ENCODE measurements at places on chromosomes 12 and 14.

DNA sequence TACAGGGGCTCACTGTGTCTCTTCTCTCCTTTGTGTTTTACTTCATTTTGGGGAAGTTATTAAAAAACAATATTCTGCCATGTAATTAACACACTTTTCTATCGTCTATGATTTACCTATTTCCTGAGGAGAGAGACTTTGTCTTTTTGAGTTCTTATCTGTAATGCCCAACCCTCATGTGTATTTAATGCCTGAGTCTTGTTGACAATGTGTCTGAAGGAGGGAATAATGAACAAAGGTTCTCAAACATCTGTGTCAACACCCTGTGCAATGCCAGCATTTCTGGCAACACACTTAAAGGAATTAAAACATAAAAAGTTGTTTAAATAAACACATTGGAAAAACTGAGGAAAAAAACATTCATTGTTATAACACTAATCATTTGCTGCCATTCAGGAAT is 147.1 kb downstream of the SLC15A5 start:
- DNase-seq, result no peak

DNA sequence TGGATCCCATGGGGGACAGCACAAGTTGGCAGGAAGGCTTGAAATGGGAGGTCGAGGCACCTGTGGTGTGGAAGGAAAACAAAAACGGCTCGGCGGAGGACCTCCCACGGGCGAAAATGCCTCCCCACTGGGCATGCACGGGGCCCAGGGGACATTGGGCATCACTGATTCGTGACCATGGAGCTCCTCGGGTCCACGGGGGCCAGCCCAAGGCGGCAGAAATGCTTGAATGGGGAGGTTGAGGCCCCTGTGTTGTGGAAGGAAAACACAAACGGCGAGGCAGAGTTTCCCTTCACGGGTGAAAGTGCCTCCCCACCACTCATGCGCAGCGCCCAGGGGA is 376.0 kb downstream of the ALG10 start:
- DNase-seq, result no peak

- no peak for DNase-seq
These were observed 307.4 kb upstream of the DDHD1 start for GRCh38 chr14:53460544-53460943.

DNA sequence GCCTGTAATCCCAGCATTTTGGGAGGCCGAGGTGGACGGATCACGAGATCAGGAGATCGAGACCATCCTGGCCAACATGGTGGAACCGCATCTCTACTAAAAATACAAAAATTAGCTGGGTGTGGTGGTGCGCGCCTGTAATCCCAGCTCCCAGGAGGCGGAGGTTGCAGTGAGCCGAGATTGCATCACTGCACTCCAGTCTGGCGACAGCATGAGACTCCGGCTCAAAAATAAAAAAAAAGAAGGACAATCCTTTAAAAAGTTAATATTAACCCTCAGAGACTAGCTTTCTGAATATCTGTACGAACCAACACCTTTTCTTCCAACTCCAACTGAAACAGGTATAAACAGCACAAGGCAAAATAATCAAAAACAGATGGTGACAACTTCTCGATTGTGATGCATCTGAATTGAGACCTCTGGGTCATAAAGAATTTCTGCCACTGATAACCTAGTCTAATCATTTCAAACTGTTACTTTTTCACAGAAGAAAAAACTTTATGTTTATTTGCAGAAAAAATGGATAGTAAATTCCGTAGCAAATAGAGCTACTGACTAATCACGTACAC is 27.8 kb downstream of the CLIP1 start:
- no peak for DNase-seq

GRCh38 chr12:6341417-6342139 is at the start of gene TNFRSF1A:
TNFRSF1A (minus strand) TSS chr12:6342076; CDS start chr12:6341814, 262 bp downstream.
- peak; percentile 83 for DNase-seq

DNA sequence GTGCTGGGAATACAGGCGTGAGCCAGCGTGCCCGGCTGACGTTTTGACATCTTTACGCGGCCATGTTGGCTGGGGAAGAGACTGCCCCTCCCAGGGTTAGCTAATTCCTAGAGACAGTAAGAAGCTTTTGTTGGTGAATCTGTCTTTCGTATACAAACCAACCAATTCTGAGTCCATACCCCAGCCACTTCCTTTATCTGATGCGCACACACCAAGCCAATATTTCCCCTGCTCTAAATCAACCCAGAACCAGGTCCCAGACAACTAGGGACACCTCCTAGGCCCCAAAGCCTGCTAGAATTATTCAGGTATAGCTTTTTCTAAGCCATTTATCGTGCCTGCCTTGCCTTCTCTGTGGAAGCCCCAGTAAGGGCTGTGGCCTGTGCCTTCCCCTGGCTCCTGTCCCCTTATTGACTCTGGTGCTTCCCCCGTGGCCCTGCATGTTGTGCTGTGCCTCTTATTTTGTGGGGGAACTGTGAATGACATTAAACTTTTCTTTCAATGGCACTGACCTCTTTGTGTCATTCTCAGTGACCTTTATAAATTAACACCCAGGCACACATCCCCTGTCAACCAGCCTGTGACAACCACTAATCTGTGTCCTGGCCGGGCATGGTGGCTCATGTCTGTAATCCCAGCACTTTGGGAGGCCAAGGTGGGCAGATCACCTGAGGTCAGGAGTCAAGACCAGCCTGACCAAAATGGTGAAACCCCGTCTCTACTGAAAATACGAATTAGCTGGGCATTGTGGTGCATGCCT is 10.7 kb upstream of the EVL start:
- DNase-seq, result peak; percentile 52

DNA sequence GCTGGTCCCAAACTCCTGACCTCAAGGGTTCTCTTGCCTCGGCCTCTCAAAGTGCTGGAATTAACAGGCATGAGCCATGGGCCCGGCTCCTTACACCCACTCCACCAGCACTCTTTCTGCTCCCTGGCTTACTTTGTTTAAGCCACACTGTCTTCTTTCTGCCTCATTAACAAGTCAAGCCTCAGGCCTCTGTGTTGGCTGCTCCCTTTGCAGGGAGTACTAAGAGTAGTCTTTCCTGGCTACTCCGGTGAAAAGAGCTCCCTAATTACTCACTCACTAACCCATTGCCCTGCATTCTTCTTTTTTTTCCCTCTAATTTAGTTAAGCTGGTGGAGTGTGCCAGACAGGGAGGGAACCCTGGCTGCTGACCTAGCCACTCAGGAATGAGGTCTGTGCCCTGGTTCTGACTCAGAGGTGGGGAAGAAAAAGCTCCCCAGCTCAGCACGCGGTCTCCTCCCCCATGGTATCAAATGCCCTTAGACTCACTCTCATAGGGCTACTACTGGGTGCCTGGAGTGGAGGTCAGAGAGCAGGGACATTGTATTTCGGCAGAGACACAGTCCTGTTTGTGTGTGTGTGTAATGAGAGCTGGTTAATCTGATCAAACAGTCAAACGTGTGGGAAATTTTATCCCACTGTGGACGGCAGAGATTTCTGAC is 19.8 kb downstream of the GALNT6 start:
- DNase-seq, result no peak

GRCh38 chr12:26938701-26939062 is 412 bp downstream of the FGFR1OP2 start:
- DNase-seq, result no peak

- DNase-seq, result no peak
These were observed 117.5 kb downstream of the UNC79 start for GRCh38 chr14:93548102-93548843.

- DNase-seq, result peak; percentile 7
These were observed 27.4 kb upstream of the CFL2 start for GRCh38 chr14:34741840-34742239.

GRCh38 chr14:73500360-73500759 is 9.6 kb downstream of the RIOX1 start:
- no peak for DNase-seq

GRCh38 chr12:27608890-27609289 is 84.9 kb downstream of the PPFIBP1 start:
- DNase-seq, result no peak

DNA sequence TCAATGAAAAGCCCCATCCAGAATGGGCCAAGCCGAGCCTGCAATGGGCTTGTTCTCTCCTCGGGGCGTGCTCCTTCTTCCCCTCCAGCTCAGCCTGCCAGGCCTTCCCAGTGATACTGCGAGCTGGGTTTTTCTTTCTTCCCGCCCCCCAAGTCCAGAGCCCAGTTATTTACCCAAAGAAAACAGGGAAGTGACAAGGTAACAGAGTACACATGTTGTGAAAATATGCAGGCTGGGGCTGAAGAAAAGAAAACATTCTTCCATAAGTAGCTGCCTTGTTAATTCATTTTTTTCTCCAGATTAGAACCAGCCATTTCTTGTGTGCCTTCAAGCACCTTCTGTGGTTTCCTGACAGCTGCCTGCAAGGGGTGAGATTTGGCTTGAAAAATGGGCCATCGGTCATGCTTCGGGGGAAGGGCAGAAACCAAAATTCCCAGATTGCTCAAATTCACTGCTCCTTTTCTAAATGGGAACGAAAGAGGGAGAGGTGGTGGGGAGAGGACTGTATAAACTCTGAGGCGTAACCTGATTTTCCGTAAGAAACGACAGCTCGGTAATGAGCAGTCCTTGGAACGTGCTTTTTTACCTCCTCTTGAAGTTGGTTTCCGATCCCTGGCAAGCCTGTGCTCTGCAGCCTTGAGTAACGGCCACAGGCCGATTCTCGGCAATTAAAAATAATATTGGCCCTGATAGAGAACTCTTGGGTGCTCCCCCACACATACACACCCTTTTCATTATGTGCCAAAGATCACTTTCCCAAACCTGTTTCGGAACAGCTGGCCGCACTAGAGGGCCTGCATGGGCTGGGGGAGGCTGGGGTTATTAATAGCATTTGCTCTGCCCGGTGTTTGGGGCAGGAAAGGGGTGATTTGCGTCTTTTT is 229.4 kb downstream of the ZFP36L1 start:
- peak; percentile 42 for DNase-seq

DNA sequence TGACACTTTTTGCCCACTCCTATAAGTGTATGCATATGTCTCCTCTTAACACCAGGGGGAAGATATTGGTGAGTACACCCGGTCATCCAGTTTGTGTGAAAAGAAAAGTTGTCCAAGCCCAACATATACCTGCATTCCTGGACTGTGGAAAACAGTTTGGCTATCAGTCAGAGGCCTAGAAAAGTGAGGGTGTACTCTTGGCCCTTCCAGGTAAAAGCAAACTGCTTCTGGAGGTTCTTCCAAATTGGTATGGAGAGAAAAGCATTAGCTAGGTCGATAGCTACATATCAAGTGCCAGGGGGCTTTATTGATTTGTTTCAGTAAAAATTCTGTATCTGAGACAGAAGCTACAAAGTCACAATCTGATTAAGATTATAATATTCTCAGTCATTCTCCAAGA is 144.0 kb downstream of the SPTSSA start:
- DNase-seq, result no peak

- DNase-seq, result no peak
These were observed 19.5 kb upstream of the PPFIBP1 start for GRCh38 chr12:27504507-27504906.

- no peak for DNase-seq
These were observed 1.8 kb downstream of the HNRNPC start for GRCh38 chr14:21267431-21267845.

GRCh38 chr12:1500095-1500801 is 94.1 kb downstream of the FBXL14 start:
- DNase-seq, result peak; percentile 41

GRCh38 chr14:29320286-29320685 is 553.7 kb downstream of the FOXG1 start:
- DNase-seq, result no peak

DNA sequence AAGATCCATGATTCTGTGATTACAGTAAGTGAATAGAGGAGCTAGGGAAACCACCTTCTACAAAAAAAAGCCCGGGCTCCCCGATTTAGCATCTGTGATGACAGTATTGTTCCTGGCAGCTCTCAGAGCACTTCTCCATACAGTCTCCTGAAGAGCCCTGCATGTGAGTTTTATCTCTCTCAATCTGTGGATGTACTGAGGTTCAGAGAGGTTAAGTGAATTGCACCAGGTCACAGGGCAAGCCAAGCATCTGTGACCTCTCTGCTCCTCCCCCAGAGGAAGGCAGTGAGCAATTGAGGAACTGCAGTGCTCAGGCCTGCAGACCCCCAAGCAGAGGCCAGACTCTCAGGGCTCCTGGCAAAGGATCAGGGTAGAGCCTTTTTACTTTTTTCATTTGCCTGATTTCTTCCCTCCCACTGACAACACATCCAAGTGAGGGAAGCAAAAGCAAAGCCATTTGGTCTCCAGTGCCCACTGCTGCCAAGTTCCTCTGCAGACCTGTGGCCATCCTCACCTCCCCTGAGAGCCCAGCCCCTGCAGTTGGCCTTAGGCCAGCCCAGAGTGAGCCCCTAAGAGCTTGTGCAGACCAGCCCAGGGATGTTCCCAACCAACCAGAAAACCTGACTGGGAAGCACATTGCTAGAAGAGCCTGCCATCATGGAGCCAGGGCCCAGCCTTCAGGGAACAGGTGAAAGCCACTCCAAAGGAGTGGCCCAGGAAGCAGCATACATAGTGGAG is 47.6 kb upstream of the PNMA1 start:
- DNase-seq, result peak; percentile 39

DNA sequence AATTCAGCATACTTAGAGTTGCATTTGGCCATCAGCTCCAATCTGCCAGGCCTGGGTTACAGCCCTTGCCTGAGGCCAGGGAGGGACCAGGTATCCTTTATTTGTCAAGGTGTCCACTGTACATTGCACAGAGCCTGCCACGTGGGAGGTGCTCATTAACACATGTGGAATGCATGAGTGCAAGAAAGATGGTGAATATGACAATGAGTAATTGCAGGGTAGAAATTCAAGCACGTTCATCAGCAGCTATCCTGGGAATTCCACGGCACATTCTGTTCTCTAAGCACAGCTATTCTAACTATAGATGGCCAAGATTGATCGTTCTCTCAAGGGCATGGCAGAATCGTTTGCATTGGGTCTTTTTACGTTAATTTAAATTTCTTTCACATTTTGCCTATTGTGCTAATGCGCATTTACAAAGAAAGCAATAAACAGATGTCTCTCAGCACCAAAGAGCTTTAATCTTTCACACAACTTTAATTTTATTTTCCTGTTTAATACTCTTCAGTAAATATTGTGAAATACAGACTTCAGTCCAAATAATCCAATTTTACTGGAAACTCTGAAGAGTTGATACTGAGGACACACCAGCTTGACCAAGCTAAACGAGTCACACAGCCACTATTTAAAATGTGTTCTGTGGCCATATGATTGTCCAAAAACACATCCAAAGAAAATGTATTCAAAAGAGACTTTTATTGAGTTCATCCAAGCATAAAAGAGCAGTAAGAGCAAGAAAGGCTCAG is 1025.7 kb upstream of the TMEM132C start:
- DNase-seq, result no peak

GRCh38 chr14:22131749-22132476 is 457.1 kb downstream of the DAD1 start:
- DNase-seq, result peak; percentile 11

DNA sequence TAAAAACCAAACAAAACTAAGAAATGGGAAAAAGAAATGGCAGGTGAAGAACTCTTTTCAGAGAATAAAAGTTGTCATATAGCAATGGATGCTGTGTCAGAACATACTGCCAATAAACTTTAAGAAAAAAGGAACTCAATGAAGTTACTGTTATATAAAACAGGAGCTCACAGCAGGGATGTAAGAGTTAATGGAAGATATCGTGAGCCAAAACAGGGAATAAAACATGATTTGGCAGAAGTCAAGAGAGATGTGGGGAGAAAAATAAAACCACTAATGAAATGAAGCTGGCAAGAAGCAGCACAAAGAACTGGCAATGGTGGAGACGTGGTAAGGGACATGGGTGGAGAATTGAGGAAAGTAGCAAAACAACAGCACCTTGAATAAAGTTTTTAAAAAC is 61.0 kb downstream of the TAOK3 start:
- peak; percentile 56 for DNase-seq

Data from common myeloid progenitor, CD34-positive (primary cell).